Dorsolateral prefrontal cortex (tissue), 122 donors: ENCODE measurements at places on chromosomes 12 and 14.

DNA sequence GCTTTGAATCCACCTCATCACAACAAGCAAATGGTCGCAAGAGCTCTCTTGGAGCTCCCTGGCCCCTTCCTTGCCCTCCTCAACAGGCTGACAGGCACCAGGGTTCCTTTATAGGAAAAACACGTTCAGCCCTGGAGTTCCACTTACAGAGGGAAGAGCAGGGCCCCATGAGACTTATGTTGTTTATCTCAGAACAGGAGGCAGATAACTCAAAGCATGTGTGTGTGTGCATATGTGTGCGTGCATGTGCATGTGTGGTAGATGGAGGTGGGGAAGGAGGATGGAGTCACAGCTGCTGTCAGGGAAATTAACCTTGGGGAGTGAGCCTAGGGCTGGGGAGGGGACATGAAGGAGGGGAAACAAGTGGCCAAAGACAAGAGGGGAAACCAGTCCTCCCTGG lies 138.1 kb downstream of the DPF3 start:
- DNase-seq = no peak

DNA sequence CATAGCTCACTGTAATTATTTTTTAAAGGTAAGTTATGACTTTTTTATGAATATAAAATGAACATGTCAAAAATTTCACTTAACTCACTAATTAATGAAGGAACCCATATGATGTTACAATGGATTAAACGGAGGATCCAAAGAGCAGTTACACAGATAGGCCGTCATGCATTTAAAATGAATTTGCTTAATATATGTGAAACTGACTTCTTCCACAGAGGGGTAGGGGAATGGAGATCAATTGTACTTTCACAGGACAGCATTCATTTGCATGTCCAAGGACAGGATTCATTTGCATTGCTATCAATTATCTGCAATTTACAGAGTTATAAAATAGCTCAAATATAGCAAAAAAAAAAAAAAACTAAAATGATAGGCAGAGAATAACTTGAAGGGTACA lies 6.6 kb upstream of the CRY1 start:
- no peak for DNase-seq

DNA sequence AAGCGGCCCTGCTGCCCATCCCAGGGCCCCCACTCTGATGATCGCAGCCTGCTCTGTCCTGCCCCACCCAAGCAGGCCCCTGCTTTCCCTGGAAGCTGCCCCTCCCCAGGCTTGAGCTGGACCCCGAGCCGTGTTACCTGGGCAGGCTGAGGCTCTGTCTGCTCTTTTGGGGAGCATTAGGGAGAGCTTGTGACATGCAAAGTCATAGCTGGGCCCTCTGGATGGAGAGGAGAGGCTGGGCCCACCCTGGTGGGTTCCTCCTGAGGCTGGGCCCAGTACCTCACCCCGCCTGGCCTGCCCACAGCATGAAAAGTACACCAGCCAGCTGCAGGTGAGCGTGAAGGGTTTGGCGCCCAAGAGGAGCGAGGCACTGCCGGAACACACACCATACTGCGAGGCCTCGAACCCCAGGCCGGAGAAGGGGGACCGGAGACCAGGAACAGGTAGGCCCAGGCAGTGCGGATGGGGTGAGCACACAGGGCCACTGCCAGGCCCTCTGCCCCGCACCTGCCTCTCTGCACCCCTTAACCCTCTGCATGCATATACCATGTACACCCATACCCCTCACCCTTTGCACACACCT lies 15.0 kb downstream of the CEP170B start:
- DNase-seq = no peak

GRCh38 chr14:34174973-34175372 lies 224.1 kb upstream of the EGLN3 start:
- DNase-seq = no peak

DNA sequence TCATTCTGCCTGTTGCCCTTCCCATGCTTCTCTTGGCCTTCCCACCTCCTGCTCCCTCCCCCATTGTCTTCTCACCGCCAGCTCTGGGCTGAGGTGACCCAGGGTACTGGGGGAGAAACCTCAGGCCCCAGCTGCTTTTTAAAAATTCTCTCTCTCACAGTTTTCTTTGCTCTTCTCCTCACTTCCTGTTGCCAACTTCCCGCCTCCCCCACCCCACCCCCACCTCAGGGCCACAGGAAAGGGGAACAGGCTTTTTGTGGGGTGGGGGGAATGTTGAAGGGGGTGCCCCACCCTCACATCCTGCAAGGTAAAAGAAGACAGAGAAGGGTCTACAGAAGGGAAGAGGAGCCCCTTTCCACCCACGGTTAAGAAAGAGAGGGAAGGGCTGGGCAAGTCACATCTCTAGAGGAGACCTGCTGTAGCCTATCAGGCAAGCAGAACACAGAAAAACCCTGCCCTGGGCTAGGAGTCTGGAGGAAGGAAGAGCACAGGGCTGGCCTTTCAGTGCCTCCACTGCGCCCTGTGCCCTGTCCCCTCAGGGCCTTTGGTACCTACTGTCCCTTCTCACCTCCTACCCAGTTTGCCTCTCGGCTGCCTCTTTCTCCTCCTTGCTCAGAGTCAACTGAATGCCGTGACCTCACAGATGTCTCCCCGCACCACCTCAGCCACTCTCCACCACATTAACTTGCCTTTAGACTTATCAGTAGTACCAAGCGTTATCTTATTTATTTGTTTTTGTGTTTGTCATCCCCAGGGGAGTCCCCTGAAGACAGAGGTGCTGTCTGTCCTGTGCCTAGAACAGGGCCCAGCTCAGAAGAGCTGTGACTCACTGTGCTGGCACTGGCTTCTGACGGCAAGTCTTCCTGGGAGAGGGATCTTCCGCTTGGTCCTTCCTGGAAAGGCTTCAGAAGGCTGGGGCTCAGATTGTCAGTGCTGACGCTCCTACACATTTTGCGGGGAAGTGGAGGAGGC lies 1.7 kb downstream of the ARHGAP9 start:
- peak; percentile 34 for DNase-seq

- DNase-seq = no peak
These were observed 119.8 kb downstream of the EPS8 start for GRCh38 chr12:15669256-15669948.

DNA sequence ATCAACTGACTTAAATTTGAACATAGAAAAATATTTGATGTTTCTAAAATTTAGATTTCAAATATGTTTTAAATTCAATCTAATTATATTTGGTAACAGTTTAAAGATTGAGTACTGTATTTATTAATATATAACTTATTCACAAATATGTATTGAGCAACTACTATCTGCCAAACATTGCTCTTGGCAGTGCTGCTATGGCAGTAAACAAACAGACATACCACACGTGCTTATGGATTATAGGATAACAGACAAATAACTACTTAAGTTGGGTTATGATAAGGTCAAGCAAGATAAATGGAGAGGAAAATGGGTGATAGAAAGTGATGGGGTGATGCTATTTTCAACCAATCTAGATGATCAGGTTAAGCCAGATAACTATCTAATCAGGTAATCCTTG lies 538.1 kb downstream of the C12orf50 start:
- DNase-seq = no peak

DNA sequence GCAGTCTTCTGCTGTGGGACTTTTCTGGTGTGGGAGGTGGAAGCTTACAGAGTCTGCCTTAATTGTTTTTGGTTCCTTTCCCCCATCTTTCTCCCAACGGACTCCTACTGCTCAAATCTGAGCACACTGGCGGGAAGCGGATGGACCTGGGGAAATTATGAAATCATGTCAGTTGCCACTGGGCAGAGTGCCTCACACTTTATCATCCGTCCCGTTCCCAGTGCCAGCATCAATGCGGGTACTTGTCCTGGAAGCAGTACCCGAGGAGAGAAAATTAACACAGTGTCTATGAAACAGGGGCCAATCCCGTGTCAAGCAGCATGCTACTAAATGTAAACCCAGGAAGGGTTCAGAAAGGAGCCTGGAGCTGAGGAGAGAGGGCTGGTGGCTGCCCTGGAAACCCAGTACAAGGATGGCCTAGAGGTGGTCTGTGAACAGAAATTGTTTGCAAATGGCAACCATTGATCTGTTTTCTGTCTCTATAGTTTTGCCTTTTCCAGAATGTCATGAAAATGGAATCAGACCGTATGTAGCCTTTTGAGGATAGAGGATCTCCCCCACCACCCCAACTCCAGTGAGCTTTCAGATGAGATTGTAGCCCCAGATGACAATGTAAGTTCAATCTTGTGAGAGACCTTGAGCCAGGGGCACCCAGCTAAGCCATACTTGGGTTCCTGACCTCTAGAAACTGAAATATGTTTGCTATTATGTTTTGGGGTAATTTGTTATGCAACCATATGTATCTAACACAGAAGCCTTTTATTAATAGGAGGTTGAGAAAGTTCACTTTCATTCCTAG lies 908 bp upstream of the CDKL1 start:
- peak; percentile 22 for DNase-seq

DNA sequence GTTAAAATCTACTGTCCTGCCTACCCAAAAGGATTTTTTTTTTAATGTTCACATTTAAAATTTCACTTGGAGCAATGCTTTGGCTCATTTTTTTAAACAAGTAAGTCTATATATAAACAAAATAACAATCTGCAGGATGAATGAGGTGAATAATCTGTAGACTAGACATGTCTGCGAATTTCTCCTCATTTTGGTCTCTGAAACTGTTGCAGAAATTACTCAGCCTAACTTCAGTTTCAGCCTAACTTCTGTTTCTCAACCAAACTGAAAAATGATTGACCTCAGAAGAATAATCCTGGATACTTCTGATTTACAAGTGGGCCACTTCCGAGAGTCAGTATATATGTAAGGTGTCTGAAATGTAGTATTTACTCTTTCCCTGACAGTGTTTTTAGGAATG lies 39.8 kb upstream of the NPAS3 start:
- DNase-seq = no peak

DNA sequence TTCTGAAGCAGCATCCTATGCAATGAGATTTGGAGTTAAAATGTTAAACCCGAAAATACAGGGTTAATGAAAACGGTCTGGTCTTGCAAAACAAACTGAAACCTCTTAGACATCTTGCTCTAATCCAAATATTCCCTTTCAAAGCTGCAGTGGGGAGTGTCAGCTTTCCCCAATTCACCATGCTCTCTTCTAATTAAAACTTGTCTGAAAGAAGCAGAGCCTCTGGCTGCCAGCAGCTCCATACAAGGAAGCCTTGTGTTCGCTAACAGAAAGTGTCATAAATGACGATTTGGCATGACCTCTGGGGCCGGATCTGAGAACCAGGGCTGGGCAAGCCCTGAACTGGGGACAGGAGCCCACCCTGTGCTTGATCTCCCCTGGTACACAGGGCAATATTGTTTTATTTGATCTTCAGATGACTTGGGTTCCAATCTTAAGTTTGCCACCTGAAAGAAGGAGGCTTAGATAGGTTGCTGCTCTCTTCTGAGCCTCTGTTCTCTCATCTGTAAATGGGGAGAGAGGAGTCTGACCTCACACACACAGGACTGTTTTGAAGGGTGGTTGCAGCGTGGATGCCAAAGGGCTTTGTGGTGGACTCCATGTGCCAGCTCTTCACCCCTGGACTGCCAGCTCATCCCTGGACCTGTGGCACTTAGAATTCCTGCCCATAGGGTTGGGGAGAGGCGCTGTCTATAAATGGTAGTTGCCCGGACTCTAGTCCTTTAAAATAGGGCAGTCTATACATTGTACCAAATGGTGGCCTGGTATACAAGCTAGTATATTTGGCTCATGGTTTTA lies 7.8 kb downstream of the KMT5A start:
- no peak for DNase-seq

- no peak for DNase-seq
These were observed 122.8 kb downstream of the C12orf75 start for GRCh38 chr12:105453316-105453715.
